ENCODE measurements at places on chromosomes 2 and 18.

- no peak for DNase-seq
Observed at GRCh38 chr2:237431372-237431771, 17.4 kb upstream of the COL6A3 start.

GRCh38 chr18:3879114-3879835, 429.3 kb downstream of the TGIF1 start:
- no peak for DNase-seq

DNA sequence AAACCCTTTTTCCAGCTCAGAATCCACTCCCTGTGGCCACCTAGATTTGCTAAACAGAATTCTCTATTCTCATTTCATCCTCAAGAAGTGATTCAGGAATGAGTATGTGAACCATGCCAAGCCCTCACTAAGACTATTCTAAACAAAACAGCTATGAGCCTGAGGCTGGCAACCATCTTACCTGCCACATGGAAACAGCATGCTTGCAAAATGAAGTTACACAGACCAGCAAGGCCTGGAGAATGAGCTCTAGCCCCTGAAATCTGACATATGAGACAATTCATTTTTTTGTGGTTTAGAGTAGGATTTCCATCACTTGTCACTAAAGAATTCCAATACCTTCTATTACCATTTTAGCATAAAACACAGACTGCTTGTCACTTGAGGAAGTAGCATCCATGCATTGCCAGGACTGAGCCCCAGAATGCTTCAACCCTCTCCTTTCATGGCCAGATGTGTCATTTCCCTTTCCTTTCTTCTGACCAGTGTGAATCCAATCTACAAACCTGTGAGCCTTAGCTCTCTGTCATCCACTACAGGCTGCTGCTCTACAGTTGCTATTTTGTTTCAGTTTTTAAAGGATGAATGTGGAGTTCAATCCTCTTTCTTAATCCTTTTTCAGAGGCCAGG, 744.3 kb upstream of the ACVR2A start:
- DNase-seq = no peak

DNA sequence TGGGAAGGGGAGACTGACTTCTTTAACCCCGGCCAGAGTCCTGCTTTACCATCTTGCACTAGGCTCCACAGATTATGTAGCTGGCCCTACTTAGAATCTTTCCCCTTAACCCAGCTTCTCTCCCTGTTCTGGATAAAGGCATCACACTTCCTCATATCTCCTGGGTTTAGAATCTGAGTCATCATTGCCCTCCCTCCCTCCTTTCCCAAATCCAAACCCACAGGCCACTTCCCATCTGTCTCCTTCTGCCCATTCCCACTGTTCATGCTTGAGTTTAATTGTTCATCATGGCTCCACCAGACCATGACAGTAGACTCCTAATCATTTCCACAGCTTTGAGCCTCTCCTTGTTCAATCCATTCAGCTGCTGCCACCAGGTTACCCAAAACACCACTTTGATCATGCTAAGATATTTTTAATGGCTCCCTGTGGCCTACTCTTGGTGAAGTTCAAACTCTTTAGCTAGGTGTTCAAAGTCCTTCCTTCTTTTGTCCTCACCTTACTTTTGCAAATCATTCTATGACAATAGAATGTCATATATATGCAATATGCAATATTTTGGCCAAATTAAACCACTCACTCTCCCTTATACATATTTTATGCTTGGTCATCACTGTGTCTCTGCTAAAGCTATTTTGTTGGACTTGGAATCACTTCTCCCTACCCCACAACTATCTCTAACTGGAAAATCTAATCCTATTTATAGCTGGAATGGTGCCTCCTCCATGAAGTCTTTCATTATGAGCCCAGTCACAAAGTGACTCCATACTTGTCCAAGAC, 5.5 kb downstream of the PDE11A start:
- no peak for DNase-seq

GRCh38 chr2:240967681-240968621, 30.5 kb upstream of the SNED1 start:
- DNase-seq = no peak

DNA sequence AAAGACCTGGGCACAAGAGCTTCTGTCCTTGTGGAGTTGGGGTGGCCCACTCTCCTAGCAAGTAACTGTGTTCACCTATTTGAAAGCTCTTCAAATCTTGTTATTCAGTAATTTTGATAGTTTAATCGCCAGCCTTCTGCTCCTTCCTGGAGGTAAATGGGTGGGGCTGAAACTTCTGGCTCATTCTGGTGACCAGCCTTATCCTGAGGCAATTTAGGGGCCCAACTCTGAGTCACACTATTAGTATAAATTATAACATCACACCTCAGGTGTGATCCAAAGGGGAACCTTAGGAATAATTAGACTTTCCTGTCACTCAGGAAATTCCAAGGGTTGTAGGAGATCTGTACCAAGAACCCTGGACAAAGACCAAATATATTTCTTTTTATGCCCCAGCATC, 255.8 kb upstream of the RGPD4 start:
- DNase-seq = no peak

DNA sequence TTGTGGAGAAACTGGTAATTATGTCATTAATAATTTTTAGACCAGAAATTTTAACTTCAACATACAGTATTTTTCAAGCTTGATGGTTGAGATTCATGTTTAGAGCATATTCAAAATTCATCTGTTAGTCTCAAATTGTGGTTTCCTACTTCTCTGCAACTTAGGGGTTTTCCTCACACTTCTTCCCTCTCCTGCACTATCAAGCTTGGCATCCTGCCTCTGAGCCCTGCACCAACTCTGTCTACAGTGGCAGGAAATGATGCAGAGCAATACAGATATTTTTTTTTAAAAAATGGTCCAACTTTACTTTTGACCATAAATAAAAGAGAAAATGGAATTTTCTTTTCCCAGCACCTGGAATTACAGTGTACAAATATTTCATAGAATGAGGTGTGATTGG, 247.3 kb downstream of the NUP35 start:
- DNase-seq = no peak

- DNase-seq = no peak
Observed at GRCh38 chr18:26826656-26827235, 38.8 kb downstream of the AQP4 start.

DNA sequence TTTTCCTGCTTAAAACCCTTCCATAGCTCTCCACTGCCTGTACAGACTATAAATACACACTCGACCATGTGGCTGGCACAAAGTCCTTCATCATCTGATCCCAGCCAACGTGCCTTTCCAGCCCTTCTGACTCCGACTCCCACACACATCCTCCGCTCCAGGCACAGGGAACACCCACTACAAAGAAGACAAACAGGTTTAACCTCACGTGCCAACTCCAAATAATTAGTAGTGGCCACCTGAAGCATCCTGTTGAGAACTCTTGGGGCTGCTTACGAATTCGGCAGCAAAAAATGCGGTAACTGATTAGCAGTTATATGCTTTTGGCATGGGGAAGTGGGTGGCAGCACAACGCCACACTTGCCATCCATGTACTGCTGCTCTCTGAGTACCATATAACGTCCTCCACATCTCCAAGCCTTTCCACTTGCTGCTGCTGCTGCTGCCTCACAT, 12.1 kb downstream of the SPIRE1 start:
- DNase-seq = no peak

GRCh38 chr2:49154891-49155290, 576 bp upstream of the FSHR start:
- DNase-seq = no peak

DNA sequence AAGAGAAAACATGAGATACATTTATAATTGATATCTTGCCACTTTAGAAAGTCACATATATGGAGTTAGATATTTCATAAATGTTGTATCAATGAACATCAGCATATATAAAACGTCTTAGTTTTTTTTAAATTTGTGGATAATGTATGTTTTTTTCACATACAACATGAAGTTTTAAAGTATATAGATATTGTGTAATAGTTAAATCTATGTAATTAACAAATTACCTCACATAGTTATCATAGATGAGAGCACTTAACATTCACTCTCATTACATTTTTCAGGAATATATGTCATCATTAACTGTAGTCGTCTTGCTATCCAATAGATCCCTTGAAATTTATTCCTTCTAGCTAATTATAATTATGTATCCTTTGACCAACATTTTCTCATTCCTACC, 406.6 kb downstream of the ARHGAP15 start:
- no peak for DNase-seq

- DNase-seq = no peak
Observed at GRCh38 chr2:97751752-97752151, 38.4 kb downstream of the ZAP70 start.

- no peak for DNase-seq
Observed at GRCh38 chr2:66962716-66963115, 434.4 kb upstream of the ETAA1 start.

- DNase-seq = no peak
Observed at GRCh38 chr18:41504316-41504715, 450.7 kb upstream of the PIK3C3 start.
